ENCODE measurements at places on chromosomes 2 and 18.

DNA sequence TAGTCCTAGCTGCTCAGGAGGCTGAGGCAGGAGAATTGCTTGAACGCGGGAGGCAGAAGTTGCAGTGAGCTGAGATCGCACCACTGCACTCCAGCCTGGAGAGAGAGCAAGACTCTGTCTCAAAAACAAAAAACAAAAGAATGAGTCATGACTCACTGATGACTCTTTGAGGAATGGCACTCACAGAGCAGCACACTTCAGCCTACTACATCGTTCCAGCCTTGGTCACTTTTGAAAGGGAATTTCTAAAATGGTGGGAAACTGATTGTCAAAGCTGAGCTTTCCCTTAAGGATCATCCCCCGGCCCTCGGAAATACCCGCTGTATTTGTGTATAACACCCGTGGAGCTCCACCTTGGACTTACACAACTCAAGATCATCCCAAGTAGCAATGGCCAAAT lies 217.3 kb upstream of the HS6ST1 start:
- DNase-seq = no peak

DNA sequence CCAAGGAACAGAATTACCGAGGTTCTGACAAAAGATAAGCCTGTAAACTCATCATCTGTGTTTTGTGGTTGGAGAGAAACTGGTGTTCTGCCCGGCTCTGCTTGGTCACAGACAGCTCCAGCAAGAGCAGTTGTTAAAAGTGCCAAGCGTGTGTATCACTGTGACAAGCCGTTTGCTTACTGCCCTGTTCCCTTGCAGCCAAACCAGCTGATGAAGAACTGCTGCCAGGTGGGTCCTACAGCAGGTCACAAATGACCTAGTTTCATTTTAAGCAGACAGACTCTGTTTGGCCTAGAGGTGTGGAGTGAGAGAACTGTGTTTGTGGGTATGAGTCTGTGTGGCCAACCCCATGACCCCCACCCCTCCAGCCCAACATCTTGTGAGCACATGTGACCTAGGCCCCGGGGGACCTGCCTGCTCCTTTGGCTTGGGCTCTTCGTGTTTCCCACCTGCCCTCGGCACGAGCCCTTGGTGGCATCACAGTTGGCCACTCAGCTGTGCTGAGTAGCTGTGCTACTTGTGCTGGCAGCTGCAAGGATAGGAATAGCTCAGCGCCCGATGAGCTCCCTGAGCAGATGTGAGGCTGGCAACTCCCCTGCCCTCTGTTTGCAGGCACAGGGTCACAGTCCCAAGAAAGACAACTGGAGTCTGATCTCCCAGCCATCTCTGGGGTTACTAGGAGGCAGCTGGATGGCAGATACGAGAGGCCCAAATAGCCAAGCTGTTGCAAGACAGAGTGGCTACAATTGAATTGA lies 9.7 kb downstream of the OXER1 start:
- DNase-seq = no peak

GRCh38 chr2:189674374-189675112 lies at the start of gene ANKAR:
ANKAR (plus strand) TSS chr2:189674670; CDS start chr2:189676491, 1,821 bp downstream.
- DNase-seq = peak; percentile 75

DNA sequence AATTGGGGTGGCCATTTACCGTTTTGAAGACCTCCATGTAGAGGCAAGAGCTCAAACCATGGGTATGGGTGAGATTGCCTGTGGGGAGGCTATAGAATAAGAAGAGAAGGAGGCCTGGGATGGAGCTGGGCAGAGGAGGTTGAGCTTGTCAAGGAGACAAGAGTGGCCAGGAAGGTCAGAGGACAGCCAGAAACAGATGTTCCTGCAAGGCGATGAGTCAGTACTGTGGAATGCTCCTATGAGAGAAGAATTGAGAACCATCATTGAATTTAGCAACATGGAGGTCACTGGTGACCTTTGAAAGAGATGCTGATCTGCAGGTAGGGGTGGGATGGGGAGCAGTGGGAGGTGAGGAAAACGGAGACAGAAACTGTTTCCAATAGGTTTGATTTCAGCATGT lies 3.5 kb downstream of the ACSL3 start:
- DNase-seq = no peak

GRCh38 chr18:62327977-62328376 lies 2.9 kb downstream of the TNFRSF11A start:
- no peak for DNase-seq

- no peak for DNase-seq
Observed at GRCh38 chr2:64963719-64964118, 25.5 kb upstream of the SLC1A4 start.

DNA sequence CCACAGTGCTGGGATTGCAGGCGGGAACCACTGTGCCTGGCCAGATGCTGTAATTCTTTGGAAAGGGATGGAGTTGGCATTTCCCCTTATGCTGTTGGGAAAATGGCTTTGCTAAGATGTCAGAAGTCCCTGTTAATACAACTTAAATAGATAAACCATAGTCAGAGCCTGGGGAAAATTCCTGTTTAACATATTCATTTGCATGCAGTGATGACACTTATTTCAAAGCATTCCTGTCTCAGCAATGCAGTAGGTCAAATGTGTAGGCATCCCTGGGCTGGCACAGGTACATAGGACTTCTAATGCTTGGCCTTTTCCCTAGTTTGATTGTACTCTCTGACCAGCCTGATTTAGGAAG lies 38.6 kb downstream of the RAMP1 start:
- no peak for DNase-seq

DNA sequence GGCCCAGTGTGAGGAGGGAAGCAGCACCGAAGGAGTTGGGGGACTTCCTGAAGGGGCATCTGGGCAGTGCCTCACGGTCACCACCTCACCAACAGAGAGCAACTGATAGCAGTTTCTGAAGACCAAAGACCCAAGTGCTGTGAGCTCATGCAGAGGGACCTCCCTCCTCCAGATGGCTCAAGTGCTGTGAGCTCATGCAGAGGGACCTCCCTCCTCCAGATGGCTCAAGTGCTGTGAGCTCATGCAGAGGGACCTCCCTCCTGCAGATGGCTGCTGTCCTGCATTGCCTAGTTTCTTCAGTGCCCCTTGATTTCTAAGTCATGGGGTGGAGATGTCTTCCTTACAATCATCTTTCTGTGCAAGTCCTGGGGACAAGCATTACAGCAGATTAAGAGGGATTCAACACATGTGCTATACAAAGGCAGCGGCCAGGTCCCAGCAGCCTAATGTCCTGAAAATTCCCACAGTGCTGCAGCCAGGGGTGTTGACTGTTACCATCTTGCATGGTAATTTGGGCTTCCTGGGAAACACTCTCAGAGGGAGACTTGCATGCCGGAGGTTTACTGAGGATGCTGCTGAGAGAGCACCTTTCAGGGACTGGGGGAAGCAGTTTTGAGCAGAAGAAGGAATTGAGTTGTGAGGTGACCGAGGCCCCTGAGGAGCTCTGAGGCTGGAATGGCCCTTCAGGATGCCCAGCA lies 409.3 kb downstream of the GALR1 start:
- no peak for DNase-seq

DNA sequence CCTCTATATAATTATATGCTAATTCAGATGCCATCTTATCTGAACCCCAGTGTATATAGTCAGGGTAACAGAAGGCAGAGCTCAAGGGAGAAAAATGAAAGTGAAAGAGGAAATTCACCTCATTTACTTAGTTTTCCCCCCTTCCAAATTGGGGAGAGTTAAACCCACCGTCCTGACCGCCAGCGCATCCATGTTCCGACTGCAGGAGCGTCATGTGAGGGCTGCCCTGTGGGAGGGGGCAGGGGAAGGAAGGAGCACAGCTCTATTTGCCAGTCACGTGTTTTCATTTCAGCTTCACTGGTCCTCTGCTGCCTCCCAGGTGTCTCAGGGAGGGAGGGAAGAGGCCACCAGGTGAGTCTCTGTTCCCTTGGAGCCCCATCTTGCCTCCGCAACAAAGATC lies 13.2 kb downstream of the CNNM4 start:
- DNase-seq = peak; percentile 16

DNA sequence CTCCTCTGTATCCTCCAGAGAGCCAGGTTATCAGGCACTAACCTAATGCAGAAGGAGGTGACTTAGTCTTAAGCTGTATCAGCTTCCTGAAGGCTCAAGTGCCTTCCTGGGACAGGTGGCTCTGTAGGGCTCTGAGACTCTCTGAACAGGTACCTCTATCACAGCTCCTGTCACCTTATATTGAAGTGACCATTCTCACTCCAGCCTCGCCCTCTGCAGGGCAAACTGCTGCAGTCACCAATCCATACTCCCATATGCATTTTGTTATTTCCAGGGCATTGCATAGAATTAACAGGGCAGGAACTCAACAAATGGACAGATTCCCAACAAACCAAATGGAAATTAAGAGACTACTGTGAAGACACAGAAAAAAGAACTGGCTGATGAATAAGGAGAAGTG lies 203.0 kb upstream of the REV1 start:
- DNase-seq = no peak

DNA sequence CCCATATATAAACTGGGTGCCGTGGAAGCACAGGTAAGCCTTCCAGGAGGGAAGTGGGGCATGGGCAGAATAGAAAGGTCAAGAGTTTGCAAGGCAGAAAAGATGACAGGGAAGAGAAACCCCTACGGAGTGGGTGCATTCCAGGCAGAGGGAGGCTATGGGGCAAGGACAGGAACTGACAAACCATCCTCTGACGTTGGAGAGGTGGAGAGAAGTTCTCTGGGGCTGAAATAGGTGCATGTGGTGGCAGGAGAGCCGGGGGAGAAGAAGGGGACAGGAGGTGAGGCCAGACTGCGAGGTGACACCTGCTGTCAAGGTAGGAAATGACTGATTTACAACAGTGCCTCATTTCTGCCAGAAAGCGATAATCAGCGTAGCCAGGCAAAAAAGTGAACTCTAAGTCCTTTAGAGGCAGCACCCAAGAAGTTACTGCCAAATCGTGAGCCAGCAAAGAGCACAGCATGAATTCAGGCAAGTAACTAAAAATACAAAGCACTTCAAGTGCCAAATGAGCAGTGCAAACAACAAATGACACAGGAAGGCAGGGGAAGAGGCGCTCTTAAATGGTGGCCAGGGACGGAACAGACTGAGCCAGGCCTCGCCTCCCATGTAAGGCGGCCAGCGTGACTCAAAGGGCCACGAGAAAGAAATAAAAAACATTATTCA lies 113.3 kb upstream of the ACVR1C start:
- DNase-seq = no peak

DNA sequence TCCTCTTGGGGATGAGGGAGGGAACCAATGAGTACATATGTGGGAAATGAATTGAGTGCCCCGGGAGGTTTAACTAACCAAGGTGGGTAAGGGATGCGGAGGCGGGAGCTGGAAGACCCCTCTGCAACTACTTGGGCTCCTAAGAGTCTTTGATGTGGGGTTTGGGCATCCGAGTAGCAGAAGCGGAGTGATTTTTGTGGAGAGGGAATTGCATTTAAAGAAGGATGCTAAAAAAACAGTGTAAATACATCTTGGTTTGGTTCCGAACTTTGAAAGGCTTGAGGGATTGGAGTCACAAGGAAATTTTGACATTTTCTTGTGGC lies 215.7 kb downstream of the MCFD2 start:
- no peak for DNase-seq

- no peak for DNase-seq
Observed at GRCh38 chr2:151067658-151068369, 193.8 kb downstream of the RBM43 start.

DNA sequence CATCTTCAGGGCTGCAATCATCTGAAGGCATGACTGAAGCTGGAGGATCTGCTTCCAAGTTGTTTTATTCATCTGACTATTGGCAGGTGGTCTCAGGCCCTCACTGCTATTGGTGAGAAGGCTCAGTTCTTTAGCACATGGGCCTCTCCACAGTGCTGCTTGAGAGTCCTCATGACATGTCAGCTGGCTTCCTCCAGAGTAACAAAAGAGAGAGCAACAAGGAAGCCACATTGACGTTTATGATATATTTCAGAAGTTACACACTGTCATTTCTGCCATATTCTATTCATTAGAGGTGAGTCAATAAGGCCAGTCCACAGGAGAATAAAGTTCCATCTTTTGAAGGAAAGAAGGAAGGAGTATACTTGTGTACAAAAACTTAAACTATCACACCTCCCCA lies 7.9 kb upstream of the SIGLEC15 start:
- DNase-seq = no peak

DNA sequence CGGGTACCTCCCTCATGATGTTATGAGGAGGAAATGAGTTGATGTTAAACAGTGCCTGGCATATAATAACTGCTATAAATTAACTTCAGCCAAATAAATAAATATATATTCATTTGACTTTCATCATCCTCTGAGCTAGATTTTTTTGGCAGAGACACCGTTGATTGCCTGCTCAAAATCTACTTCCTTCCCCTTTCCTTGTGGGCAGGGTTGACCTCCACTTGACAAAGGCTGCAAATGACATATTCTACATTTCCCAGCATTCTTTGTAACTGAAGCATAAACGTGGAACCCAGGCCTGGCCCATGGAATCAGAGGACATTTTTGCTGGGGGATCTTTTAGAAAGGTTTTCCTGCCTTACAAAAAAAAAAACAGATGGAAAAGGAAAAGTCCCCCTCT lies 177.8 kb downstream of the TXNL1 start:
- DNase-seq = no peak

- DNase-seq = no peak
Observed at GRCh38 chr2:26384183-26384582, 17.5 kb upstream of the DRC1 start.

DNA sequence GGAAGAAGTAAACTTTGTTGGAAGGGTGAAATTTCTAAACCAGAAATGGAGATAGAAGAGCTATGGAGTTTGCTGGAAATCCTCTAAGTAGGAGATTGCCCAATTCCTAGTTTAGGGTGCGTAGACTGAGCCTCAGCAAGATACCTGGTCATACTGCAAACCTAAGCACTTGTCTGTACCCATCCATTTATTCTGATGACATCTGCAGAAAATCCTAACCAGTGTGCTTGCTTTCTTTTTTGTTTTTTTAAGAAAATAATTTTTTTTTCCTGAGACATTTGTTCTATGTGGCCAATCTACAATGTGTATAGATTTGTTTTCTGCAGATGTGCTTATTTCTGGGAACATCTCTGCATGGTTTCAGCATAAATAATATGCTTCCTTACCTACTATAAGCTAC lies 144.7 kb downstream of the LYPD6B start:
- no peak for DNase-seq

DNA sequence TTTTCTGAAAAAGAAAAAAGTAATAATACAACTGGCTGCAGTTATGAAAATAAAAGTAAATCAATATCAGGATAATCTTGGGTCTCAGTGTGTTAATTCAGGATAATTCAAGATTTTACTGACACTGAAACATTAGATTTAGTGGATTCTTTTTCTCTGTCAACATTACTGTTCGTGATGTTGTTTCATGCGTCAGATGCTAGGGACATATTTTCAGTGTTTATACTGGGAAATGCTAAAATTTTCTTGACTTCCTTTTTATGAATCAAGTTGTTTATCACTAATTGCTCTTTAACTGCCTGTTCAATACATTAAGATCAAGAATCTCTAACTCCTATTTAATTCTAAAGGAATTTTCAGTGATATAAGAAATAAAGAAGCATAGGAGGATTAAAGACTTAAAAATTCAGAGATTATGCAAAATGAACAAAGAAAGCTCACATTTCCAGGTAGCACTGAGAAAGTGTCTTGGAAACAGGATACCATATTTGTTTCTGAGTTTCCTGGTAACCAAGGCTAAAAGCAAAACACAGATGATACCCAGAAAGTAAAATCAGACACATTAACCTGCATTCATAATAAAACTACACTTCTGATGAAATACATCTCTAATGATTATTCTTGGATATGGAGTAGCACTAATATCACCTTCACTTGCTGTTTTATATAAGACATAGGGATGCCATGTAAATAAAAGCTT lies 174.0 kb downstream of the ARL4C start:
- DNase-seq = no peak

GRCh38 chr2:217218269-217219163 lies 358.7 kb upstream of the TNP1 start:
- no peak for DNase-seq

Data from activated T-helper 9 cell treated with anti-CD3 and anti-CD28 coated beads, Interleukin-2, amount 50 U/mL, for 16 hours (primary cell).